8988T (cell line): ENCODE measurements at places on chromosomes 13 and 19.

- no peak for DNase-seq
Measured at GRCh38 chr13:111336666-111337065, 16.2 kb downstream of the TEX29 start.

DNA sequence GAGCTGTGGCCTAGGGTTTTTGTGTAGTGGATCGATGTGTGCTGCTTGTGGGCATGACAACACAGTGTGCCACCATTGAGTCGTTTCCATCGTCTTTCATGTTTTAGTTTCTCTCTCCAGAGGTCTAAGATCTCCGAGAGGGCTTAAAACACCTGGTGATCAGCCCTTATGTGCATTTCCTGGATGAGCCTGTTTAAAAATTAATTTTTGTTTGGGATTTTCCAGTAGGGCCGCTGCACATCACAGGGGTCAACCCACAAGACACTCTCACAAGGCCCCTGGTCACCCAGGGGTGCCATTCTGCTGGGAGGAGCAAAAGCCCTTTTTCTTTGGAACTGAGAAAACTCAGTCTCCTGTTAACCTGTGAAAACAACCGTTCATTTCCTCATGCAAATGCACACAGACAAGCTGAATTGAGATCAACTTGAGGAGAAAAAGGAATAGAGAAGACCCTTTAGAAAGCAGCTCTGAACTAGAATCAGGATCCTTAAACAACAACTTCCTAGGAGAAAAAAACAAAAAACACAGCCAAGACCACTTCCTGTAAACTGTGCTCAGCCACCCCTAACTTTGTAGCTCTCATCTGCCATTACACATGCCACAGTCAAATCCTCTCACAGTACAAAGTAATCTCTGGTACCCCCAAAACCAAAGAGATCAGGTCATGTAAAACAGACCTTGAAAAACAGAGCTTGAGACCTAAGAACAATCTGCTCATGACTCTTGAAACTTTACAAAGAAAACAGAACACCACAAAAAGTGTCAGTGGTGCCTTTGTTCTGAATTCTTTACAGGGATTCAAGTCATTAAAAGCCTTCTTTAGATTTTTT lies 8.3 kb upstream of the MTRF1 start:
- no peak for DNase-seq

DNA sequence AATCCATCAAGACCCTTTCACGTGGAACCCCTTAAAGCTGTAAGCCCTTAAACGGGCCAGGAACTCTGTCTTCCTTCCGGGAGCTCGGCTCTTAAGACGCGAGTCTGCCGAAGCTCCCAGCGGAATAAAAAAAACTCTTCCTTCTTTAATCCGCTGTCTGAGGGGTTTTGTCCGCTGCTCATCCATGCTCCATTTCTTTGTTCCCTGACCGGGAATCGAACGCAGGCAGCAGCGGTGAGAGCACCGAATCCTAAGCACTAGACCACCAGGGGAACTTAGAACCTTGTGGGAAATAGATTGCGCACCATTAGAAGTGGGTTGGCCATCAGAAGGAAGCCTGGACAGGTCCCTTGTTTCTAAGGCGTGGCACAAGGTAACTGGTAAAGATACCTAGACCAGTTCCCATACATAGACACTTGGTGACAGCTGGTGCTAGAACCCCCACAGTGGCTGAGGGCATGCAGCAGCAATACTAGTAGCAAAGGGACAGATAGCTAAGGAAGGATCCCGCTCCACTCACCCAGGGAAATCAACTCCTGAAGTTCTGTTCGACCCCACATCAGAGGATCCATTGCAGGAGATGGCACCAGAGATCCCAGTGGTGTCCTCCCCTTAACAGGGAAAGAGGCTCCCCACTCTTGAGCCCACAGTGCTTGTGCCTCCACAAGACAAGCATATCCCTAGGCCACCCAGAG lies 1.5 kb upstream of the RGCC start:
- no peak for DNase-seq

- DNase-seq = no peak
Measured at GRCh38 chr13:52160506-52160905, 1.1 kb upstream of the NEK3 start.

DNA sequence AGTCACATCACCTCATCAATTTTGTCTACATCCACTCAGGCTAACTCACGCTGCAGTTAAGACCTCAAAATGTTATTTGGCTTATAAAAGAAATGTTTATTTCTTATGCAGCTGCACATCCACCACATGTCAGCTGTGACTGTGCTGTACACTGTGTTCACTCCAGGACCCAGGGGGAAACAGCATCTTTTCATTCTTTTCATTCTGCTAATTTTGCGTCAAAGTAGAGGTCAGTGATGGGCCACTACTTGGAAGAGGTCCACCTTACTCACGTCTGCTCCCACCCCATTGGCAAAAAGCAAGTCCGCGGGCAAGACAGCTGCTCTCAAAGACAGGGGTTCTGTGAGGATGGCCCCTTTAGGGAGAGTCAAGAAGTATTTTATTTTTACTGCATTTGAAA lies 4.5 kb upstream of the DCT start:
- no peak for DNase-seq

GRCh38 chr19:3457528-3458228 lies 22.6 kb downstream of the SMIM24 start:
- DNase-seq = no peak

DNA sequence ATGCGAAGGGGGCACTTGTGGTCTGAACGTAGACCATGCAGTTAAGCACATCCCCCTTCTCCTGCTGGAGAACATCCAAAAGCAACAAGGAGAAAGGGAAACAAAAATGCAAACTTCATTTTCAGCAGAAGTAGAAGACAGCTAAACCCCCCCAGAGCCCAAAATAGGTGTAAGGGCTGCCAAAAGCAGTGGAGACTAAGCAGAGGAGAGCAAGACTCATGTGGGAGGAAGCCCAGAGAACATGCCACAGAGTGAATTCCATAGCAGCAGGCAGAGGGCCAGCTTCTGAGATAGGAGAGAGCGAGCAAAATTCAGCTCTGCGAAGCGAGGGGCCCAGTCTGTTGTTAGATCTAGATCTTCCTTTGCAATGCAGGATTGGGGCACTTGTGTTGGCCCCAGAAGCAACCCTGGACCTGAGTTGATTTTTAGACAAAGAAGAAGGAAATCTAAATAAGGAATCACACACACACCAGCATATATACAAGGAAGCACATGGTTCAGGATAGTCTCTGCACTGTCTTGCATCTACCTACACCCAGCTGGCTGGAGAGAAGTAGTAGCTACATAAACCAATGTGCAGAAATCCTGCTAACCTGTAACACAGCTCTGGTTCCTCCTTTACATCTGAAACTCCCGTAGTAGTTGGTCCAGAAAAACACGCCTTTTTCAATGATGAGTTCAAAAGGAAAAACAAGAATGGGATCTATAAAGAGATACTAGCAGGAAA lies 199.6 kb downstream of the SPRY2 start:
- DNase-seq = no peak

DNA sequence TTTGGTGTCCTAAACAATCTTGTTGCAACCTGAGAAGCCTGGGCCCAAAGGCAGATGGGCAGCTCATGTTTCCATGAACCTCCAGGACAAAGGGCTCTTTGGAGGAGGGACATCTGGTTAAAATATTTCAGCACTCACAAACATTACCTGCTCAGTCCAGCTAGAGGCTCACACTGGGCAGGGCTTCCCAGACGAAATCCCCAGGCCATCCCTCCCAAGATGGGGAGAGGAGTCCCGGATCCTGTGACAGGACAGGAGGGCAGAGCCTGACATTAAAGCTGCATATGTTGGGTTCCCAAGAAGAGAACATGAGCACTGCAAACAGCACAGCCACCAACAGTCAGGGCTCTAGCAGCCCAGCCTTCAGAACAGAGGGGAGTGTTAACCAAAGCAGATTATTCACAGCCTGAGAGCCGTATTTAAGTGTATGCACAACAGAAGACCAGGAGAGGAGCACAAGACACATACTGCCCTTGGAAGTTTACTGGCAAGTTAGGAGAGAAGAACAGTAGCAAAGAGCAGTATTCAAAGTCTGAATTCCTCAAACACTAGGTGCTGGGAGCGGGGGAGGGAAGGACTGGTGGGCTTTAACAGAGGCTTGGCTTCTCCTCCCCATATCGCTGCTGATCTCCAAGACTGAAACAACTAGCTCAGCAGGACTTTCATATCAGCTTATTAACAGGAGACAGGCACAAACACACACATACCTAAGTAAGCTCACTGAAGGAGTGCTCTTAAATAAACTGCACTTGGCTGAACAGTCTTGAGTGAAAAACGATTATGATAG lies 12.3 kb downstream of the ATP7B start:
- no peak for DNase-seq

DNA sequence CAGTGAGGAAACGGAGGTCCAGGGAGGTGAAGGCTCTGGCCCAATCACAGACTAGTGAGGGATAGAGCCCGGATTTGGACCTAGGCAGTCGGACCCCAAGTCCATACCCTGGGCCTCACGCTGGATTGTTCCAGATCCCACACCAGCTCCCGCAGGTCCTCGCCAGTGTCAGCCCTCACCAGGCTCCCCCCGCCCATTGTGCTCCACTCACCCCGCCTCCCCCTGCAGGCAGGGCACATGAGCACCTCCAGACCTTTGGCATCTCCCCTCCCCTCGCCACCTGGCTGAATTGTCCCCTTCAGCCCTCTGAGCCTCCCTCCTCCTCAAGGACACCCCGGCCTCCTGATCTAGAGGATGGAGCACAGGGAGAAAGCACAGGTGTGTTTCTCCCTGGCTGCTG lies 152.4 kb downstream of the KATNAL1 start:
- DNase-seq = no peak

DNA sequence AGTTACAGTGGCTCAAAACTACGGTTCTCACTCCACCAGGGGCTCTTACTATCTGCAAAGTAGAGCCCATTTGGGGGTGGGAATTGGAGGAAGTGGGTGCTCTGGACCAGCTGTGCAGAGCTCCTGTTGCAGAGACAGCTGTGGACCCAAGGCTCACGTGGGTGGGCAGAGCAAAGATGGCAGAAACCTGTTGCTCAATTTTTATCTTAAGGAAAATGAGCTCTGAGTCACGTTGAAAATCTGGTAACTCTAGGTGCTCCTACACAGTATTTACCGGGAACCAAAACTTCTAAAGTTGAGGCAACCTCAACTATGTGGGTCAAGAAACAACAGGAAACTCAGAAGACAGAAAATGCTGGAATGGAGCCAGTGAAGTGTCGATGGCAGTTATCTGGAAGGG lies 30.2 kb upstream of the SLC15A1 start:
- no peak for DNase-seq

- DNase-seq = no peak
Measured at GRCh38 chr13:79692846-79693245, 211.9 kb downstream of the NDFIP2 start.

- DNase-seq = no peak
Measured at GRCh38 chr13:44021422-44021821, 141.7 kb downstream of the LACC1 start.

- DNase-seq = no peak
Measured at GRCh38 chr13:36331280-36331679, 14.9 kb downstream of the SPART start.

DNA sequence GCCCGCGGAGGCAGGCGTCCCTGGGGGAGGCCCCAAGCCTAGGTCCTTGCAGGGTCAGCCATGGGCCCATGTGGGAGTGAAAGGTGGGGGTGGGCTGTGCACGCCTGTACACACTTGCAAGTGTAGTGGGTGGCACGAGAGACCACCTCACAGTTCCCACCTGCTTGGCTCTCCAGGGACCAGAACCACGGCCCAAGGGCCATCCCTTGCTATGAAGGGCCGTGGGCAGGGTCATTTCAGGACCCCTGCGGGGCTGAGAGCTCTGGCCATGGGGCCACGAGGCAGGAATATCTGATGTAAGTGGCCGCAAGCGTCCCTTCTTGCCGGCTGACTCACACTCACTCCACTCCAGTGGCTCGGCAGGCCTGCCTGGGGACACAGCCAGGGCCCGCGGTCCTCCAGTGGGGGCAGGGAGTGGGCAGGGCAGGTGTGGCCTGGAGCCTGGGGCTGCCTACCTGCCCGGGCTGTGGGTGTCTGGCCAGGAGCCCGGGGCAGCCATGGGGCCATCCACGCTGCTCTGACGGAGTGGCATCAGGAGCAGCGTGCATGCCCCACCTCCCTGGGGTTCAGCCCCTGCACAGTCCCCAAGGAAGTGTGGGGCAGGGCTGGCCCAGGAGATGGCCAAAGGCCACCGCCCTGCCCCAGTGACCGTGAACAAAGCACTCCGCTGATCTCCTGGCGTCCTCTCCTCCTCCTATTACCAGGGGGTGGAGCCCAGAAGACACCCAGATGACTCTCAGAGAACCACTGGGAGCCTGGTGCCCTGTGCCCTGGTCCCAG lies 8.6 kb upstream of the MKNK2 start:
- DNase-seq = no peak

DNA sequence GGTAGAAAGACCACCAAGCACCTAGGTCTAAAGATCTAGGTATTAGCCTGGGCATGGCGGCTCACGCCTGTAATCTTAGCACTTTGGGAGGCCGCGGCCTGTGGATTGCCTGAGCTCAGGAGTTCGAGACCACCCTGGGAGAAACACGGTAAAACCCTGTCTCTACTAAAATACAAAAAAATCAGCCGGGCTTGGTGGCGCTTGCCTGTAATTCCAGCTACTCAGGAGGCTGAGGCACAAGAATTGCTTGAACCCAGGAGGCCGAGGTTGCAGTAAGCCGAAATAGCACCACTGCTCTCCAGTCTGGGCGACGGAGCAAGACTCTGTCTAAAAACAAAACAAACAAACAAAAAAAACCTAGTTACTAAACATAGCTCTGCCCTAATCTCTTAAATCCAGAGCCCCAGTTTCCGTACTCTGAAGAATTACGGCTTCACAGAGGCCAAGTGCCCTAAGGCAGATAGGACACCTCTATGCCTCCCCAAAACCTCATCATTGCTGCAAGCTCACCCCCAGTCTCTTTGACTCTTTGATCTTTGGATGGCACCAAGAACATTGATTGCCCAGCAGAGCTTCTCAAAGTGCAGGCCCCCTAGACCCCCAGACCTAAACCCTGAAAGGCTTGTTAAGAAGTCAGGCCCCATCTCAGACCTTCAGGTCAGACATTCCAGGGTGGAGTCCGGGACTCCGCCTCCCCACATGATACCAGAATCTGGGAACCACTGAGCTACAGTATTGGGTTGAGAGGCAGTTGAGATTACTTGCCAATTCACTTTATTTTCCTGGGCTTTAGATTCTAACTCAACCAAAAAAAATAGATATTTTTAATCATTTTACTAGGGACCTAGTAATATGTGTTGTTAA lies 2.8 kb downstream of the COL4A2 start:
- DNase-seq = no peak

GRCh38 chr19:40411125-40411842 lies 1.9 kb downstream of the PRX start:
- DNase-seq = no peak

GRCh38 chr13:40343550-40344269 lies 322.7 kb downstream of the FOXO1 start:
- DNase-seq = no peak

- DNase-seq = no peak
Measured at GRCh38 chr13:65154661-65155447, 2075.3 kb downstream of the PCDH9 start.

GRCh38 chr19:41288673-41289530 lies 21.1 kb upstream of the CCDC97 start:
- DNase-seq = no peak

- no peak for DNase-seq
Measured at GRCh38 chr19:1566392-1567115, 1.6 kb downstream of the MEX3D start.
